Prostate gland (tissue), 2 donors: ENCODE measurements at places on chromosomes 4 and X.

DNA sequence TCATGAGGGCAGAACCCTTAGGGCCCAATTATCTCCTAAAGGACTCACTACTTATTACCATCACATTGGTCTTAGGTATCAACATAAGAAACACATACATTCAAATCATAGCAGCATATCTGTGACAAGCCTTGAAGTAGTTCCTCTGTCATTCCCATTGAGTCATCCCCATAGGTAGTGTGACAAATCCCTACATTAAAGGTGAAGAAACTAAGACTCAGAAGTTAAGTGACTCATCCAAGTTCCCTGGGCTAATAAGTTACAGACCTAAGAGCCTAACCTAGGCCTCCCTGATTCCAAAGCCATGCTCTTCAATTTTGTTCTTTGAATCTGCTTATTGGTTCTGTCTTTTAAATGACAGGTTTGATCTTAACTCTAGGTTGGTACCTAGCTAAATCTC, 58.2 kb downstream of the CD38 start:
- no peaks in the 10 kb centered on the region for H3K4me1 ChIP-seq
- no peak overlapping the region for H3K27ac ChIP-seq
- no peak overlapping the region for H3K4me3 ChIP-seq
- DNase-seq = no peak
- H3K27me3 ChIP-seq = no peaks in the 10 kb centered on the region

GRCh38 chrX:19953145-19953544, 37.7 kb downstream of the BCLAF3 start:
- no peak for DNase-seq
- no peaks in the 10 kb centered on the region for H3K36me3 ChIP-seq
- H3K4me1 ChIP-seq = no peaks in the 10 kb centered on the region
- H3K4me3 ChIP-seq = no peak overlapping the region
- H3K27ac ChIP-seq = no peak overlapping the region

- H3K27me3 ChIP-seq = no peaks in the 10 kb centered on the region
- H3K36me3 ChIP-seq = no peaks in the 10 kb centered on the region
- H3K27ac ChIP-seq = no peak overlapping the region
- no peak overlapping the region for H3K4me3 ChIP-seq
- DNase-seq = no peak
Observed at GRCh38 chrX:149010853-149011224, 494.3 kb downstream of the IDS start.

GRCh38 chr4:7697343-7697742, 242.3 kb downstream of the AFAP1 start:
- H3K27ac ChIP-seq = no peak overlapping the region
- DNase-seq = no peak
- no peak overlapping the region for H3K4me3 ChIP-seq
- H3K4me1 ChIP-seq = no peaks in the 10 kb centered on the region

- H3K36me3 ChIP-seq = no peaks in the 10 kb centered on the region
- H3K4me1 ChIP-seq = no peaks in the 10 kb centered on the region
Observed at GRCh38 chr4:169295822-169296221, 25.1 kb upstream of the SH3RF1 start.

DNA sequence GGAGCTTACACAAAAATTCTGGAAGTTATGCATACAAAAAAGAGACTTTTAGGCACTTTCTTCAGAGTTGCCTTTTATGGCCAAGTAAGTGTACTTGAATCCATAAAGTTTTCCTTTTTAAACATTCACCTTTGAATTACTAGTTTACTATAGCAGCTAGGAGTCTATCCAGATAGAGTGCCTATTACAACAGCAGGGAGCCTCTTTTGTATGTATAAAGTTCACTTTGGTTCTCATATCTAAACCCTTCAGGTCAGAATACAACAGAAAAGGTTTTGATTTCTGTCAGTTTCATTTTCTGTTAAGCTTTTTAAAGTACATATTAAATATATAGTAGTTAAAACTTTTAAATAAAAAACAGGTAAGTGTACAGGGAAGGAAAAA, 51.4 kb upstream of the IL13RA1 start:
- no peaks in the 10 kb centered on the region for H3K4me1 ChIP-seq
- no peaks in the 10 kb centered on the region for H3K27me3 ChIP-seq
- no peak overlapping the region for H3K27ac ChIP-seq

- no peak overlapping the region for H3K27ac ChIP-seq
- no peaks in the 10 kb centered on the region for H3K27me3 ChIP-seq
- DNase-seq = no peak
- no peaks in the 10 kb centered on the region for H3K4me1 ChIP-seq
- H3K36me3 ChIP-seq = no peaks in the 10 kb centered on the region
Observed at GRCh38 chrX:18003876-18004275, 142.8 kb upstream of the RAI2 start.

DNA sequence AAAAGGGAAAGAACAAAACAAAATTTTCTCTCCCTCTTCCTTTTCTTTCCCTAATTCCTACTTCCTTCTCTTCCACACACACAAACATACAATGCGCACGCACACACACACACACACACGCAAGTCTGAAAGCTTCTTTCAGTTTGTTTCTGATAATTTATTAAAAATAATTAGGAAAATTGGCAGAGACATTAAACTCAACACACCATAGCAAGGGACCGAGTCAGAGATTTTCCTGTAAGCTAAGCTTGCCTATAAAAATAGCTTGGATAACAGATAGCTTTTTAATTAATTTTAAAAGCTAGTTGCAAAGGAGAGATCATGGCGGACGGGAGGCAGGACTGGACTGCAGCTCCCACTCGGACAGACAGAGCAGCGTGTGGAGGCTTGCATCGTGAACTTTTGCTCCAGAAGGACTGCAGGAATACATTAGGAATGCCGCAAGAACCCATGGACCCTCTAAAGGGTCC, 92.6 kb upstream of the MAPK10 start:
- no peaks in the 10 kb centered on the region for H3K27me3 ChIP-seq
- no peak for DNase-seq
- peak overlapping the region; percentile 60 for H3K27ac ChIP-seq
